ENCODE measurements at places on chromosomes 13 and 19. TPM values are rescaled to one million over a fixed set of nuclear protein-coding genes. Genes with fewer than 3 reads are reported as not detected.

DNA sequence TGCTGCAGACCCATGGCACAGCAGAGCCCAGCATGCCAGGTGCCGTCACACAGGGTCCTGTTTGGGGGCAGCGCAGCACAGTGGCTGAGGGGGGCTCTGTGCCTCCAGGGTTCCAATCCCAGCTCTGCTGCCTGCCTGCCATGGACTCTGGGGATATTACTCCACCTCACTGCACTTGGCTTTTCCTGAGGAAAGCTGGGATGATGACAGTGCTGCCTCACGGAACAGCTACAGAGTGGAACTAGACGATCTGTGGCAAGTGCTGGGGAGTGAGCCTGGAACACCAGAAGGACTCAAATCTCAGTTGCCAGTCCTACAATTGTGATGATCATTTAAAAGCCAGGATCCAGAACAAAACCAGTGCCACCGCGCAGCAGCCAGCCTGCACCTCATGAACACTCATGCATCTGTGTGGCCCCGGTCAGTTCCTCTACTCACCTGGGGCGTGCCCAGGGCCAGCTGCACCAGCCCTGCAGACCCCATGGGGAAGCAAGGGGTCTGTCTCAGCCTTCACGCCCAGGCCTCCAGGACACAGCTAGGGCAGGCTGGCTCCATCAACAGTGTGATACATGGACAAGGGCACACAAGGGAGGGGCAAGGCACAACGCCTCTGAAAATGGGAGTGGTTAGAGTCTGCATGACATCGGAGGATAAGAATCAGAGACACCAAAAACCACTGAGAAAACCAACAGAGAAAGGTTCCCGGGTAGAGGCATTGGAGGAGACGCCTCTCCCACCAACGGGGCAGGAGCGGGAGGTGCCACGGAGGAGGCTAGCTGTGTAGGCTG lies 55.2 kb downstream of the ATP7B start:
- DNase-seq: no peak
- H3K27ac ChIP-seq: peak overlapping the region; percentile 66
- H3K27me3 ChIP-seq: no peaks in the 10 kb centered on the region
- H3K4me3 ChIP-seq: no peak overlapping the region

DNA sequence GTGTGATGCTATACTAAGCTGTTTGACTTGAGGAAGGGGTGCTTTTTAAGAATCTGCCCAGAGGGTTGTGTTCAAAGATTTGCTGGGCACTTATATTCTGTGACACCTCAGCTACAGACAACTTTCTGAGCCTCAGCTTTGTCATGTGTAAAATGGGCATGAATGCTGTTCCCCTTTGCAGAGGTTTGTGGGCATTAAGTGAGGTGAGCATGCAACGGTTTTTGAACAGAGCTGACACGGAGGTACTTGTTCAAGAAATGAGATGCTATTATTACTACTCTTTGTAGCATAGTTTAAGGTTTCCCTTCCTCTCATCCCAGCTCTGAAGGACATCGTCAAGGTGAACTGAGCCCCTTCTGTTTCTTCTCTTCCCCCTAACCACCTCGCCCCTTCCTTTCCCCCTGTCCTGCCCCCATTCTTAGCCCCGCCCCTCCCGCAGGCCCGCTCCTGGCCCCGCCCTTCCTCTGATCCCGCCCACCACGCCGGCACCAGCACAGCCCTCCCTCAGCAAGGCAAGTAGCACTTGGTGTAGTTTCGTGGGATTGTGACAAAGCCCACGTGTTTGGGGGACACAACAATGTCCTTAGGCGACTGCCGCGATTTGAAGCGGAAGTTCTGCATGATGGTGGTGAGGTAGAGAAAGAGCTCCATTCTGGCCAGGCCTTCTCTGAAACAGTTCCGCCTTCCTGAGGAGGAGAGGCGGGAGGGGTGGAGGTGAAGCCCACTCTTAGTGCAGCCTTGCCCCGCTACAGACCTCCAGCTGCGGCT lies 26.1 kb upstream of the CYP2A7 start:
- no peaks in the 10 kb centered on the region for H3K36me3 ChIP-seq
- H3K27ac ChIP-seq: no peak overlapping the region
- no peak for DNase-seq

- H3K27me3 ChIP-seq: no peaks in the 10 kb centered on the region
- no peaks in the 10 kb centered on the region for H3K4me1 ChIP-seq
- no peak overlapping the region for H3K4me3 ChIP-seq
- H3K27ac ChIP-seq: no peak overlapping the region
- DNase-seq: no peak
- no peaks in the 10 kb centered on the region for H3K36me3 ChIP-seq
Measured at GRCh38 chr13:93775027-93775426, 548.4 kb downstream of the GPC6 start.

DNA sequence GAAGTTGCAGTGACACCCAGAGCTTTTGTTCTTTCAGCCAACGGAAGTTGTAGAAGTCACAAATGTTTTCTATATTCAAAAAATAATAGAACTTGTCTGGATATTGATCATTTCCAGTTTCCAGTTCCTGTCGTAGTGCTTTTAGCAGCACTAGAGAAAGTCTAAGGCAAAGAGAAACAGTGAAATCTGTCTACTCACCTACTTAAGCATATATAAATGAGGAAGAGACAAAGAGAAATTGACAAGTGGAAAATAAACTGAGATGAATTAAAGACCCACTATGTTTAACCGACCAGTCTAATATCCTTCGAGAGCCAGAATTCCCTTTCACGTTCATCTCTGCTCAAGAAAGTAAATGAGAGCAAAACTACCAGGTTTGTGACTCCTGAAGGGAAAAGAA lies 36.7 kb downstream of the DACH1 start:
- no peaks in the 10 kb centered on the region for H3K4me1 ChIP-seq
- H3K36me3 ChIP-seq: no peaks in the 10 kb centered on the region
- DNase-seq: no peak
- no peak overlapping the region for H3K4me3 ChIP-seq
- no peak overlapping the region for H3K27ac ChIP-seq

GRCh38 chr13:93356469-93356868 lies 129.9 kb downstream of the GPC6 start:
- H3K27ac ChIP-seq: no peak overlapping the region
- no peaks in the 10 kb centered on the region for H3K4me1 ChIP-seq
- no peaks in the 10 kb centered on the region for H3K27me3 ChIP-seq
- no peaks in the 10 kb centered on the region for H3K36me3 ChIP-seq

DNA sequence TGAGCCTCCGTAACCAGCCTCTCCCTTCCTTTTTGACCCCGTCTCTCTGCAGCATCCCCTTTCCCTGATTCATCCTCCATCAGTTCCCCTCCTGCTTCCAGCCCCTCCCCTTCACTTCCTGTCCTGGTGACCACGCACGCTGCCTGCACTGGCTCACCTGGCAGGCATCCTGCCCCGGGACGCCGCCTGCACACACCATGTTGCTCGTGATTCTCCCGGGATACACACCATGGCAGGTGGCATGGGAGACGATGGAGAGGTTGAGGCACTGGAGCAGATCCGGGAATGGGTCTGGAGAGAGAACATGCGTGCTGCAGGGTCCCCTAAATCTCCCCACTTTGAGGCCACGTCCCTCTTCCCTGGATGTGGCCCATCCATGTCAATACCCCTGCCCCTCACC lies 4.2 kb downstream of the KLK12 start:
- no peaks in the 10 kb centered on the region for H3K27me3 ChIP-seq
- no peak overlapping the region for H3K4me3 ChIP-seq
- DNase-seq: no peak
- no peaks in the 10 kb centered on the region for H3K36me3 ChIP-seq

- no peaks in the 10 kb centered on the region for H3K27me3 ChIP-seq
- H3K4me1 ChIP-seq: no peaks in the 10 kb centered on the region
- DNase-seq: no peak
- no peak overlapping the region for H3K4me3 ChIP-seq
Measured at GRCh38 chr19:55459950-55460657, 1.3 kb downstream of the ISOC2 start.

GRCh38 chr19:41801792-41802211 lies 5.4 kb downstream of the CEACAM3 start:
- no peak overlapping the region for H3K4me3 ChIP-seq
- no peaks in the 10 kb centered on the region for H3K36me3 ChIP-seq
- no peak overlapping the region for H3K27ac ChIP-seq
- DNase-seq: no peak

DNA sequence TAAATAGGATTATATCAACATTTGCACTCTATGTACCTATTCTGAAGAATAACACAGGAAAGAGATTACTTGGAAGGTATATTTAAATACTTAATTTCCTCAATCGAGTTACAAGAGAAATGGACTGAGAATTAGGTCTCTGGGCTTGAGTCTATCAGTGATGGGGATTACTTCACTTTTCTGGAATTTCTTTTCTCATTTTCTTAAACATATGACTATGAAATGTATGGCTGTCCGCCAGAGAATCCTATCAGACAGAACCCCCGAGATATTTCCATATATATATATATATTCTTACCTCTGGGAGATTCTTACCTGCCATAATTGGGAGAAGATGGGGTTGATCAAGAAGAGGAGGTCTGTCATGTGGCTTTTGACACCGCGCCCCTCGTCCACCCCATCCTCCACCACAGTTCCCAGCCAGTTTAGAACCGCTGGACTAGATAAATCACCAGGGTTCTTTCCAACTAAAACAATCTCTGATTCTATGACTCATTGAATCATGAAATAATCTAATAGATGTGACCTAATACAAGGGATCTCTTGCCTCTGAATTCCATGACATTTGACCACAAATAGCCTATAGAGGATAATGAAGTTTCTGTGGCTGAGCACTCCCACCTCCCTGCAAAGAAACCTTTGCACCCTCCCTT lies 231.3 kb downstream of the TBC1D4 start:
- no peak overlapping the region for H3K4me3 ChIP-seq
- no peaks in the 10 kb centered on the region for H3K4me1 ChIP-seq
- DNase-seq: no peak
- H3K27ac ChIP-seq: no peak overlapping the region
- no peaks in the 10 kb centered on the region for H3K36me3 ChIP-seq

DNA sequence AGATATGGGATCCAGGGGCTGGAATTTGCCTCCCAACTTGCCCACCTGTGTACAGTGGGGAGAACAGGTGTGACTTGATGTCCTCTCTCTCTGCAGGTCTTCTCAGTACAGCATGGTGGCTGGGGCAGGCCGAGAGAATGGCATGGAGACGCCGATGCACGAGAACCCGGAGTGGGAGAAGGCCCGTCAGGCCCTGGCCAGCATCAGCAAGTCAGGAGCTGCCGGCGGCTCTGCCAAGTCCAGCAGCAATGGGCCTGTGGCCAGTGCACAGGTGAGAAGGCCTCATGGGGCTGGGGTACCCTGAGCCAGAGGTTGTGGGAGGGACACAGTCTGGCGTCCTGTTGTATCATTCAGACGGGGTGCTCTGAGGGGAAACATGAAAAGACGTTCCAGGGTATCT lies 3.0 kb downstream of the LENG8 start:
- H3K4me1 ChIP-seq: peaks cover 13% of the 10 kb centered on the region
- no peaks in the 10 kb centered on the region for H3K36me3 ChIP-seq
- H3K27me3 ChIP-seq: no peaks in the 10 kb centered on the region
- H3K4me3 ChIP-seq: no peak overlapping the region

DNA sequence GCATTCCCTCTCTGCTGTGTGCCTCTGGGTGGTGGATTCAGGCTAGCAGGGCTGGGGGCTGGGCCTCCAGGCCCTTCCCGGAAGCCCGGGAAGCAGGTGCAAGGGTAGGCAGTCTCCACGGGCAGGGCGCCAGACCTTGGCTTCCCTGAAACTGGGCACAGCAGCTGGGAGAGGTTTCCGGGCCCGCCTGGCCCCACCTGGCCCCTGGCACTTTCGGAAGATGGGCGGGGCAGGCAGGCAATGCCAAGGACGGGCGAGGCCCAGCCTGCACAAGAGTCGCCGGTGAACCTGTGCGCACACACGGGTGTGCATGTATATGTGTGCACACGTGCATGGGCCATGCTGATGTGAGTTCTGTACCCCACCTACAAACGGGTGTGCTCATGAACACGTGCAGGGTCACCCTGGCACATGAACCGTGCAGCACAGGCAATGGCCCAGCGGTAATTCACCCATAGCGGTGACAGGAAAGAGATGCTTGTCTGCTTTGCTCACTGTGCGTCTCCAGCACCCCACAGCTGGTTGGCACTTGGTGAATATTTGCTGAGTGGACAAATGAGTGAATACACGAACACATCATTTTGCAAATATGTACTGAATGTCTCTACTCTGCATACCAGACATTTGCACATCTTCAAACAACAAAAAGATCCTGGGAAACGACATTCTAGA lies 15.3 kb downstream of the GADD45B start:
- peaks cover 5% of the 10 kb centered on the region for H3K4me1 ChIP-seq
- no peak overlapping the region for H3K27ac ChIP-seq
- no peaks in the 10 kb centered on the region for H3K36me3 ChIP-seq
- no peak for DNase-seq
- no peaks in the 10 kb centered on the region for H3K27me3 ChIP-seq
- no peak overlapping the region for H3K4me3 ChIP-seq

DNA sequence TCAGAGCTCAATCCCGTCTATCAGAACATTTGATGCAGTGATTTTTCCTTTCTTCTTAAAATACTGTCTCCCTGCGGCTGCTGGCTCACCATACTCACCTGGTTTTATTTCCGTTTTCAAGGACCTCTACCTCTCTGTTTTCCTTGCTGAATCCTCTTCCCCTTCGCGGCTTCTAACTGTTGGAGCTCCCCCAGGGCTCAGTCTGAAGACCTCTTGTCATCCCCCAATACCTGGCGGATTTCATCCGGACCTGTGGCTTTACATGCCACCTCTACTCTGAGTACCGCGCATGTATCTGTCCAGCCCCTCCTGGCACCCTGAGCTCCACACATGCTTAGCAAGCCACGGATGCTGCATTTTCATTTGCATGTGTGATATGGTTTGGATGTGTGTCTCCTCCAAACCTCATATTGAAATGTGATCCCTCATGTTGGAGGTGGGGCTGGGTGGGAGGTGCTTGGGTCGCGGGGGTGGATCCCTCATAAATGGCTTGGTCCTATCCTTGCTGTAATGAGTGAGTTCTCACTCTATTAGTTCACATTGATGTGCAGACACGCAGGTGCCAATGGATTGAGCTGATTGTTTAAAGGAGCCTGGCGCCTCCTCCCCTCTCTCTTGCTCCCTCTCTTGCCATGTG lies 106.2 kb upstream of the LSM14A start:
- no peaks in the 10 kb centered on the region for H3K27me3 ChIP-seq
- no peak overlapping the region for H3K4me3 ChIP-seq
- H3K36me3 ChIP-seq: no peaks in the 10 kb centered on the region
- DNase-seq: no peak
- no peak overlapping the region for H3K27ac ChIP-seq

DNA sequence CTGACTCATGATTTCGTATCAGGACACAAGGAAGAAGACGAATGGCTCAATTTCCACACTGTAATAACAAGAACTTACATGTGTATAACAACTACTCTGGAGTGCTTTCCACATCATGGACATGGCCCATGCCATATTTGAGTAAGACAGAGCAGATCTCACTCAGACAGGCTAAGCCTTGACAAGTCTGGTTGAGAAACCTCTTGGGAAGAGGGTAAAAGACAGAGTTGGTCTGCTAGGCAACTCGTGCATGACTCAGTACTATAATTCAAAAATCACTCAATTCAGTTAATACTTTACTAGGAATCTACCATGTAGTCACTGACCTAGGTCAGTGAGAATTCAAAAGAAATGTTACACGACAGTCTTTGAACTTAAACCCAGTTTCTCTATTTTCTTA lies 5.7 kb upstream of the THSD1 start:
- no peaks in the 10 kb centered on the region for H3K27me3 ChIP-seq
- no peak overlapping the region for H3K27ac ChIP-seq
- no peak for DNase-seq
- H3K36me3 ChIP-seq: peaks cover 43% of the 10 kb centered on the region
- H3K4me1 ChIP-seq: no peaks in the 10 kb centered on the region

URI1 gene
- total RNA-seq: 32.4 TPM

FRY gene
- total RNA-seq: 106 TPM

PDE4C gene
- 8.3 TPM for total RNA-seq

MISP gene
- 594 TPM for total RNA-seq

KLK12 gene
- not detected for total RNA-seq

HRC gene
- not detected for total RNA-seq

DENND1C gene
- total RNA-seq: 8.8 TPM

TPTE2 gene
- not detected for total RNA-seq

TNFSF9 gene
- total RNA-seq: not detected

MUC16 gene
- total RNA-seq: not detected

Data from Peyer's patch (tissue), 4 donors.